ENCODE measurements at places on chromosomes 2 and 18. TPM values are rescaled to one million over a fixed set of nuclear protein-coding genes. Genes with fewer than 3 reads are reported as not detected.

The DIPK1C gene
- 9.4 TPM for polyA plus RNA-seq

The RAB6C gene
- polyA plus RNA-seq: 0.48 TPM

The CDK5R2 gene
- not detected for polyA plus RNA-seq

The SLC19A3 gene
- polyA plus RNA-seq: 0.67 TPM

The PLB1 gene
- polyA plus RNA-seq: 2.4 TPM

DNA sequence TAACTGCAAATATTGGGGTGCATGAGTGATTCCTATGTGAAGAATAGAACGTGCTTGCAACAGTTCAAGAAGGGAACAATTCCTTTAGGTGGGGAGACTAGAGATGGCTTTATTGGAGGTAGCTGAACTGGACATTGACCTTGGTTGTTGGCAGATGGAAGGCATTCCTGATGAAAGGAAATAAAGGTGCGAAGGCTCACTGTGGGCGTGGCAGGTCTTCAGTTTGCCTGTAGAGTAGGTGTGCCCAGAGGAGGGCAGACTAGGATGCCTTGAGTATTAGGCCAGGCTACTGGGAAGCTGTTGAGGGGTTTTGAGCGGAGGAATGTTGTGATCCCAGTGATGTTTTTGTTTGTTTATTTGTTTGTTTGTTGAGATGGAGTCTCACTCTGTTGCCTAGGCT lies 2.8 kb downstream of the SPR start:
- no peak for DNase-seq

- DNase-seq: no peak
Measured at GRCh38 chr2:98847853-98848252, 88.2 kb downstream of the CRACDL start.

DNA sequence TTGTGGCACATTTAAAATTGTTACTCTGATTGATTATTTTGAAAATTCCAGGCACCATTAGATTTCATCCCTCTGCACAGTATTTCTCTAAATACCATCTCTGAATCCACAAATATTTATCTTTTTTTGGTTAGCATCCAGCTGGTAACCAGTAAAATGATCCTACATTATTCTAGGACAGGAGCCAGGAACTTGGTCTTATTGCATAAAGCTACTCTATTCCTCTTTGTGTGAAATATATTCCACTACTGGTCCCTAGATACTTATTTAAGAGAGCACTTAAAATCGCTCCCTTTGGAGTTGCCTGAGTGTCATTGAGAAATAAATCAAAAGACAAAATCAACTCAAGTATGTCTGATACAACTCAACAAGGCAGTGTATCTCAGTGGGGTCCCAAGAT lies 7.4 kb upstream of the MBOAT2 start:
- no peak for DNase-seq

- no peak for DNase-seq
Measured at GRCh38 chr2:28227498-28227897, 165.2 kb upstream of the FOSL2 start.

- no peak for DNase-seq
Measured at GRCh38 chr2:82636402-82637020, 1822.6 kb downstream of the SUCLG1 start.

DNA sequence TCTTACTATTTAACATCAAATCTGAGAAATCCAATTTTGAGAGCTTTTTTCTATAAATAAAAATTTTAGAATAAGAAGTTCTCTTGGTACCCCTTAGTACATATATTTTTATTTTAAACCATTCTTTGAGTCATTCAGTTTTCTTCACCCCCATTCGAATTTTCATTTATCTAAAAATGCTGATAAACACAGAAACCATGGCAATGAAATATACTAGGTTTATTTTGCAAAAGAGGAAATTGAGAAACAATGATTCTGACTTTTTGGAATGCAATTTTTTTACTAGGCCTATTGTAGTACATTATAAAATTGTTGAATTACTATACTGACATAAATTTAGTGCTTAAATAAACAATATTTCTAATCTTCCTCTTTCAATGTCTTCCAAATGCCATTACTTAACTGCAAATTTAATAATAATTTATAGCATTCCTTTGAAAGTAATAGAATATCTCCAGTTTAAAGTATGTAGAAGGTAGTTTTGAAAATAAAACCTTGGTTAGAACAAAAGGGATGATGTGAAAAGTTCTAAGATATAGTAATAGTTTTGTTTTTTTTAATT lies 46.3 kb downstream of the TANK start:
- DNase-seq: no peak

DNA sequence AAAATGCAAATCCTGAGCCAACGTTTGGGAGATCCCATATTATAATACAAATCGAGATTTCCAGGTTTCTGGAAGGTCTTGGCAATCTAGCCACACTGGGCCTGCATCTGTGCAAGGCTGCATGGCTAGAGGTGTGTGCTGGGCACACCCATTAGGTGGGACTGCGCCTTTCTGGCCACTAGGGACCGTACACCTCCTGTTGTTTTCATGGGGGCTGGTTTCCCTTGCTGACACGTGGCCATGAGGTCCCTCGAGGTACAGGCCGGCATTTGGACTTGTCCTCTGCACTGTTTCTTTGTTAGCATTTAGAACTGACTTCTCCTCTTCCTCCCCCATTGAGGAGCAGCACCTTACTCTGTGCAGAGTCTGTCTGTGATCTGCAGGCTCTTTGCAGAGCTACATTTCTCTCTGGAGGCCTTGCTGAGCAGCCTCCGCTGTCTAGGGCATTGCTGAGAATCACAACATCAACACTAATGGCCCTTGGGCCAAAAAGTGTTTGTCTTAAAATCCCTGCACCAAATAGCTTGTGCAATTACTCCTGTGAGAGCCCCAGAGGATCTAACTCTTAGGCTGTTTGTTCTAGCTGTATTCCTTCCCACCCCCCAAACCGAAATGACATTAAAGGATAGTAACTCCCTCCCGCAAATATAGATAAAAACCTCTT lies 131.2 kb downstream of the NEDD4L start:
- no peak for DNase-seq

- DNase-seq: no peak
Measured at GRCh38 chr2:229160180-229160579, 110.9 kb downstream of the PID1 start.

- DNase-seq: no peak
Measured at GRCh38 chr2:240392948-240393830, 42.3 kb upstream of the GPC1 start.

Measured in hindlimb muscle (tissue), 1 donor.